ENCODE measurements at places on chromosomes 6 and 20.

- H3K27me3 ChIP-seq = no peaks in the 10 kb centered on the region
- no peak for DNase-seq
- no peak overlapping the region for H3K27ac ChIP-seq
- H3K4me3 ChIP-seq = no peak overlapping the region
Measured at GRCh38 chr6:166972101-166972500, 15.8 kb upstream of the RNASET2 start.

- no peak overlapping the region for H3K27ac ChIP-seq
- H3K36me3 ChIP-seq = no peaks in the 10 kb centered on the region
- no peak for DNase-seq
- no peaks in the 10 kb centered on the region for H3K4me1 ChIP-seq
- no peaks in the 10 kb centered on the region for H3K27me3 ChIP-seq
Measured at GRCh38 chr20:61037498-61037897, 214.6 kb upstream of the CDH4 start.

GRCh38 chr6:22600059-22600458, 30.7 kb downstream of the HDGFL1 start:
- no peaks in the 10 kb centered on the region for H3K27me3 ChIP-seq
- H3K27ac ChIP-seq = no peak overlapping the region
- H3K4me1 ChIP-seq = peaks cover 7% of the 10 kb centered on the region

DNA sequence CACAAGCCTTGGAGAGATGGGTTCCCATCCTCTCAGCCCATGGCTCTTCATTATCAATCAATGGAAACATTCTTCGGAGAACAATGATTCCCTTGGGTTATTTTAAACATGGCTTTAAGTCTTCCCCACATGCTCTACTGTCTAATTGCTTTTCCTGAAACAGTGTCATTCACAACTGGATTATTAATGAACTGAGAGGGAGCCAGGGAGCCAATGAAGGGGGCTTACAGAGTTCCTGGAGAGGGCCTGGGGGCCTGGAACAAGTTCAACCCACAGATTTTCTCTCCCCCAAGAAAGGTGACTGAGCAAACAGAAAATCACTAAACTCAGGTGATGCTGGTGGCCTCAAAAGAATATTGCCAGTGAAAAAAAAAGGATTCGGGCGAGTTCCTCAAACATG, 1.3 kb upstream of the PPP1R16B start:
- no peaks in the 10 kb centered on the region for H3K4me1 ChIP-seq
- H3K27ac ChIP-seq = no peak overlapping the region
- H3K27me3 ChIP-seq = peaks cover 2% of the 10 kb centered on the region

GRCh38 chr20:63850689-63851547, 10.4 kb upstream of the ABHD16B start:
- H3K27ac ChIP-seq = no peak overlapping the region
- no peaks in the 10 kb centered on the region for H3K36me3 ChIP-seq
- H3K27me3 ChIP-seq = no peaks in the 10 kb centered on the region
- H3K4me1 ChIP-seq = peaks cover 39% of the 10 kb centered on the region
- no peak for DNase-seq
- H3K4me3 ChIP-seq = no peak overlapping the region

DNA sequence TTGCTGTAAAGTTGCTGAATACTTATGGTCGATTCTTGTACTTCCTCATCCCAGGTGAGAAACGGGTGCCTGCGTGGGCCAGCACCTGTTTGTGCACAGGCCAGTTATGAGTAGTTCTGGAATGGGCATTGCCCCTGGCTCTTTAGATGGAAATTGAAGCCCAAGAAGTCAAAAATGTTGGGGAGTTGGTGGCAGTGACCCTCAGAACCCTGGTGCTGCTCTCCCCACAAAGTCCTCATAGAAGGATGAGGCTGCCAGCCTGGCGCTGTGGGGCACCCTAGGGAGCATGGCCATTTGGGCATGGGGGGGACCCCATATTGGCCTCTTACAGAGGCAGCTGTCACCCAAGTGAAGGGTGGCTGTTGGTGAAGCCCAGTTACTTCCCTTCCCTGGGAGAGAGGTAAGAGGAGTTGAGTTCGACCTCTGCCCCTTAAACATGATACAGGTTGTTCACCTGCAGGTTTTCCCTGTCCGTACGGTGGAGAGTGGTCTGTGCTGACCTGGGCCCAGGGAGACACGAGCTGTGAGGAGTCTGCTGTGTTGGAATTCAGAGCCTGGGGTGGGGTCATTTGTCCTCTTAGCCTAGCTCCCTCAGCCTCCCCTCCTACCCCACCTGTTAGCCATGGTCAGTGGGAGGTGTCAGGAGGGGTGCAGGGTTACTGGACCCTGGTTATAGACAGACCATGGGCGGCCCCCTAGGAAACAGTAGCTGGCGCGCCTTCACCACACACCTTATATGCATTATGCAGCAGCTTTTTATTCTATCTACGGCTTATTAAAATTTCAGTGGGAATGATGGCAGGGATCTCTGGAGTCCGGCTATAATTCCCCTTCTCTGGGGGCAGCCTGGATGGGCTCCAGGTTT, 4.9 kb downstream of the HMGA1 start:
- no peak overlapping the region for H3K4me3 ChIP-seq
- DNase-seq = no peak
- H3K27ac ChIP-seq = no peak overlapping the region
- no peaks in the 10 kb centered on the region for H3K27me3 ChIP-seq
- no peaks in the 10 kb centered on the region for H3K36me3 ChIP-seq
- peaks cover 26% of the 10 kb centered on the region for H3K4me1 ChIP-seq

- no peaks in the 10 kb centered on the region for H3K27me3 ChIP-seq
- H3K4me3 ChIP-seq = no peak overlapping the region
- DNase-seq = no peak
Measured at GRCh38 chr20:18904624-18905023, 91.0 kb downstream of the SCP2D1 start.

DNA sequence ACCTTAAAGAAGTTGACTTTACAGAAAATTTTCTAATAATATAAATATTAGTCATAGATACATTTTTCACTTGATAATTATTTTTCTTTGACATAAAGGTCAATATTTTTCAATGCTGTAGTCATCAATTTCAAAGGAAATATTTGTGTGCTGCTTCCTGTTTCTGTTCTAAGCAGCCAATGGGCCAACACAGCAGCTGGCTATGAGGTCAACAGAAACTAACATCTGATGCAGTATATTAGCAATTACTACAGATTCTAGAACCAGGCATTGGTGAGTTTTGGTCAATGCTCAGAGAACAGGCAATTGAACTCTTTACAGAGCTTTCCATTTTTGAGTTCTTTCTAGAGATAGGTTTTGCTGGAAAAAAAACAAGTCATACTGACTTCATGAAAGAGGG, 669.6 kb upstream of the NRSN1 start:
- no peaks in the 10 kb centered on the region for H3K36me3 ChIP-seq
- no peaks in the 10 kb centered on the region for H3K27me3 ChIP-seq
- no peaks in the 10 kb centered on the region for H3K4me1 ChIP-seq
- H3K4me3 ChIP-seq = no peak overlapping the region

GRCh38 chr20:10970109-10970508, 296.3 kb upstream of the JAG1 start:
- no peak for DNase-seq
- H3K4me3 ChIP-seq = no peak overlapping the region
- no peaks in the 10 kb centered on the region for H3K27me3 ChIP-seq
- H3K4me1 ChIP-seq = peaks cover 10% of the 10 kb centered on the region
- H3K27ac ChIP-seq = no peak overlapping the region

- no peak overlapping the region for H3K4me3 ChIP-seq
- H3K27me3 ChIP-seq = no peaks in the 10 kb centered on the region
- H3K36me3 ChIP-seq = no peaks in the 10 kb centered on the region
- H3K4me1 ChIP-seq = no peaks in the 10 kb centered on the region
Measured at GRCh38 chr6:149563203-149563927, 2.8 kb upstream of the GINM1 start.

- no peak for DNase-seq
Measured at GRCh38 chr6:133983099-133983939, 30.3 kb downstream of the TBPL1 start.

- H3K36me3 ChIP-seq = no peaks in the 10 kb centered on the region
- DNase-seq = no peak
- peaks cover 14% of the 10 kb centered on the region for H3K4me1 ChIP-seq
- no peak overlapping the region for H3K27ac ChIP-seq
- no peak overlapping the region for H3K4me3 ChIP-seq
- no peaks in the 10 kb centered on the region for H3K27me3 ChIP-seq
Measured at GRCh38 chr20:58646257-58646656, 4.8 kb upstream of the STX16 start.

DNA sequence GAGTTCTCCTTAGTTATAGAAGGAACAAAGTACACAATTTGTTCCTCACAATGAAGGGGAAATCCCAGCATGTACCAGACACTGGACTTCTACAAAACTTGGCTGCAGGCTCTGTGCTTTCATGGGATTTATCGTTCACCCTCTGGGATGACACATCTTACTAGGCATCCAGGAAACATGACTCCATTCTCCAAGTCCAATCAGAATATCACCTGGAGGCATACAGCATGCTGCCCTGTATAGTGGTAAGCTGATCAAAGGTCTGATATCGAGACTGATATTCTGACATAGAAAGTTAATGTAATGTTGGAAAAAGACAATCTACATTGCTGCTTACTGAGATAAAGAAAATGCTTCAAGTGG, 6.7 kb downstream of the RWDD2A start:
- no peak for DNase-seq
- no peaks in the 10 kb centered on the region for H3K36me3 ChIP-seq
- H3K4me1 ChIP-seq = peaks cover 7% of the 10 kb centered on the region
- H3K27me3 ChIP-seq = no peaks in the 10 kb centered on the region
- H3K4me3 ChIP-seq = no peak overlapping the region

GRCh38 chr6:4128072-4128471, 7.3 kb downstream of the ECI2 start:
- no peak overlapping the region for H3K4me3 ChIP-seq
- H3K4me1 ChIP-seq = peaks cover 32% of the 10 kb centered on the region
- peaks cover 1% of the 10 kb centered on the region for H3K36me3 ChIP-seq
- no peak for DNase-seq
- no peaks in the 10 kb centered on the region for H3K27me3 ChIP-seq
- no peak overlapping the region for H3K27ac ChIP-seq

DNA sequence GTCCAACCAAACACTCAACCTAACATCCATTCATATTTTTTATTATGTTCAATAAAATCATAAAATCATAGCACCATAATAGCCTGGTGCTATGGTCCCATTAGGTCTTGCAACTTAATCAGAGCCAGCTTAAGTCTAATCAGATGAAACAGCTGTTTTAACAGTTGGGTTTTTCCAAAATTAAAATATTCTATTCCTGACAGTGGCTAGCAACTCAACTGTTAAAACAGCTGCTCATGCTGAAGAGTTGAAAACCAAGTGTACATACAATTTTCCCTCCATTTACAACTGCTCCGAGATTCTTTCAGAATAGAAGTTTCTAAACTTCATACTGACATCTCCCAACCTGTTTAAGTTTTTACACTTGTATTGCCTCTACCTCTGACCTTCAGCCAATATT, 89.5 kb downstream of the UBE3D start:
- no peak overlapping the region for H3K4me3 ChIP-seq
- DNase-seq = no peak

- no peak overlapping the region for H3K4me3 ChIP-seq
- H3K36me3 ChIP-seq = no peaks in the 10 kb centered on the region
- no peak overlapping the region for H3K27ac ChIP-seq
Measured at GRCh38 chr6:22064558-22064957, 232.3 kb downstream of the PRL start.

GRCh38 chr6:43465948-43466347, 10.6 kb upstream of the DLK2 start:
- H3K4me1 ChIP-seq = no peaks in the 10 kb centered on the region
- H3K36me3 ChIP-seq = no peaks in the 10 kb centered on the region
- H3K27ac ChIP-seq = no peak overlapping the region
- no peaks in the 10 kb centered on the region for H3K27me3 ChIP-seq
- no peak overlapping the region for H3K4me3 ChIP-seq

Measured in Caco-2 (cell line).